ENCODE measurements at places on chromosomes 12 and 14.
A peak's percentile ranks its signal among the peaks of the same experiment; 100 is the strongest.

GRCh38 chr12:49331380-49332222 is 5.4 kb downstream of the C1QL4 start:
- peak; percentile 71 for DNase-seq

GRCh38 chr12:120692524-120693033 is 5.6 kb downstream of the MLEC start:
- peak; percentile 14 for DNase-seq

- DNase-seq, result peak; percentile 85
Observed at GRCh38 chr14:86915406-86915805, 1077.6 kb downstream of the GALC start.

- DNase-seq, result no peak
Observed at GRCh38 chr14:99760817-99761216, 32.4 kb upstream of the EML1 start.

DNA sequence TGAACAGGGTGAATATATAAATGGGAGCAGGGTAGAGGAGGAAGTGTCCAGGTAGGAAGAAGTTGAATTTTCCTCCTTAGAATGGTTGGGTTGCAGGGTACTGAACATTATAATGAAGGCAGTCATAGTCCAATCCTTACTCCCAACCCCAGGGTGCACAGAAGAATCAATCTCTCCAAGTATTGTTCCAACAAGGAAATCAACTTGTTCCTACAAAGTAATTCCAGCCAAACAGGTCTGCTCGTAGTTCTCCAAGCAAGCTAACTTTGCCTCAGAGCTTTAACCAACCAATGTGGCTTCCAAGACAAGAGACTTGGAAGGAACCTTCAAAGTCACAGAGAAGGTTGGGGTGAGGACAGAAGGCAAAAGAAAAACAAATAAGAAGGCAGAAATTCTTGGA is 527.2 kb downstream of the MED13L start:
- DNase-seq, result no peak

GRCh38 chr14:76314521-76315034 is 61.4 kb upstream of the ESRRB start:
- DNase-seq, result no peak

- DNase-seq, result no peak
Observed at GRCh38 chr14:75568140-75568539, 10.3 kb upstream of the FLVCR2 start.

- no peak for DNase-seq
Observed at GRCh38 chr12:109770104-109770860, 56.7 kb downstream of the FAM222A start.

- peak; percentile 66 for DNase-seq
Observed at GRCh38 chr12:96980991-96981414, 73.9 kb downstream of the NEDD1 start.

DNA sequence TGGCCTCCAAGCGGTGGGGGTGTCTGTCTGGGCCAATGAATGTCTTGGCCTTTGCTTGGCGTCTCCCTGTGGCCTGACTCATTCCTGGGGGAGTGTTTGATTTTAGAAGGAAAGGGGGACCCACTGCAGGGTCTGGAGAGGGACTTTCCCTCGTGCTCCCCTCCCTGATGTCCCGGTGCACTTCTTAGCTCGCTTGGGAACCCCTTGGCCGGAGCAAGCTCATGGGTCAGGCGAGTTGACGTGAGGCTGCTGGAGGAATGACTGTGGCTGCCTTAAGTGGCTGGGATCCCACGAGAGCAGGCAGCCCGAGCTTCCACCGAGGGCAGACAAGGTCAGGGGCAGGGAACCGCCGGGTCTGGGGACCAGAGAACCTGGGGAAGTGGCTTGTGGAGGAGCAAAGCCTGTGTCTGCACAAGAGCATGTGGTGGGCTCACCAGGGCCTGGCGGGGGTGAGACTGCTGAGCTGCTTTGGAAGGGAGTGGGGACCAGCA is 218.4 kb upstream of the C14orf180 start:
- DNase-seq, result no peak

DNA sequence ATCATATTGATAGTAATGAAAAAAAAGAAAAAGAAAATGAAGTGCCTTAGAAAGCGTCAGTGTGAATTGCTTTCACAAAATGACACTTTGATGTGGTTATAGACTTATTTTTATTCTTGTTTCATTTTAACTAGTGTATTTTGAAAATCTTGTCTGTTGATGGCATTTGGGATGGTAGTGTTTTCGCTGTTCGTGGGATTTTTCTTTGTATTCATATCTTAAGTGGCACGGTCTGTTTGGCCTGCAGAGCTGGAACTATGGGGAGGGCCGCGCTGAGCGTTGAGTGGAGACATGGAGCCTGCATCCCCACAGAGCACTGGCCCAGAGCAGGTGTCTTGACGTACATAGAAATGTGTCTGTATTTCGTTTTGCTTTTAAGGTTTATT is 61.6 kb downstream of the WDR20 start:
- DNase-seq, result no peak

DNA sequence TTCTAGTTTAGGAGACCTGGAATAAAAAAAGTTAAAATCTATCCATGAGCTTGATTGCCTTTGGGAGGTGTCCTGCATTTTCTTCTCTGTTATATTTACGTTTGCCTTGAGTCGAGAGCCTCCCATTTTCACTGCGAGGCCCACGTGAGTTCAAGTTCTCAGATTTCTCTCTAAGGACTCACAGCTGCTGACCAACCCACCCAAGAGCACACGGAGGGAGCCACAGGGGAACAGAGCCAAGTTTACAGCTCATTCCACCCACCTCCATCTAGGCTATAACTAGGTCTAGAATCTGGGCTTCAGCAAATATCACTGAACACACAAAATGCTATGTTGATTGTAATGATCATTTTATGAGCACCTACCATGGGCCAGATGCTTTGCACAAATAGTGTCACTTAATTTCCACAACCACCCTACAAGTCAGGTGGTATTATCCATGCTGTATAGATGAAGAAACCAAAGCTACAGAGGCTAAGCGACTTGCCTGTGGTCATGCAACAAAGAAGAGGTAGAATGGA is 16.7 kb downstream of the ALDH1L2 start:
- no peak for DNase-seq

- DNase-seq, result no peak
Observed at GRCh38 chr14:85344171-85344570, 185.8 kb upstream of the FLRT2 start.

DNA sequence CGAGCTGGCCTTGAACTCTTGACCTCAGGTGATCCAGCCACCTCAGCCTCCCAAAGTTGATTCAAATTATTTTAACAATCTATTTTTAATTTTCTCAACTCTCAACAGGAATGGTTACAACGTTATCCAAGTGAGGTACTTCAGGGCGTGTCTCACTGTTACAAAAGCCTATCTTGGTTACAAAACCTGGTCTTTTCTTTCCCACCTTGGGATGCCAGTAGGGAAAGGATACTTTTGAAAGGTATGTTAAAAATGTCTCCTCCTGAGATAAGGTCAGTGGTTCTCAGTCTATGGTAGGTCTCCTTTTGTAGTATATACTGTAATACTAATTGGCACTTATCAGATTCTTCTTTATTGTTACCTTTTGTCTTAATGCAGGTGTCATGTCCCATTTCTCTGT is 4.9 kb downstream of the SPTSSA start:
- DNase-seq, result no peak

- DNase-seq, result no peak
Observed at GRCh38 chr14:77181603-77182437, at the start of gene TMEM63C. Gene TMEM63C (plus strand): TSS chr14:77181798. CDS start chr14:77218814, 37,016 bp downstream.

- peak; percentile 90 for DNase-seq
Observed at GRCh38 chr12:65640489-65640901, 183.8 kb upstream of the HMGA2 start.

- DNase-seq, result no peak
Observed at GRCh38 chr12:119447618-119448017, 113.1 kb downstream of the CCDC60 start.

GRCh38 chr12:115542656-115543055 is 734.8 kb downstream of the MED13L start:
- DNase-seq, result no peak

- DNase-seq, result no peak
Observed at GRCh38 chr12:72074065-72074464, 135.4 kb downstream of the TPH2 start.

DNA sequence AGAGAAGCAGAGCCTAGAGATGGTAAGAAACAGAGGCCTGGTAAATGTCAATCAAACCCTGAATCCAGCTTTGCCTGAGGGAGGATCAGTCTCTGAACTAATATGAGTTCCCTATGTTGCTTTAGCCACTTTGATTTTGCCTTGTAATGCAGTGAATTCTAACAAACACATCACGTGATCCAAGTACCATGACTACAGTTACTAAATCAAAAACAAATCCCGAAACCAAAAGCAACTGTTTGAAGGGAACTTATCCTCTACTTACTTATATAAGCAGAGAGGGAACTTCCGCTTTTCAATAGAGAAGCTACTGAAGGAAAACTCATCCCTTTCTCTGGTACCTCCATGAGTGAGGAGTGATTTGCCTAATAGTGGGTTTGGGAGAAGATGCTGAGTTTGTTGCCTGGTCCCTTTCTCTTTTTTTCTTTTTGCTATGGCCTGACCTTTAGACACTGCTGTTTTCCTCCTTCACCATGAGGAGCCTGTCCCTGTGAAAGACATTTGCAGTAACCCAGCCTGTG is 7.7 kb upstream of the PPTC7 start:
- DNase-seq, result peak; percentile 59

DNA sequence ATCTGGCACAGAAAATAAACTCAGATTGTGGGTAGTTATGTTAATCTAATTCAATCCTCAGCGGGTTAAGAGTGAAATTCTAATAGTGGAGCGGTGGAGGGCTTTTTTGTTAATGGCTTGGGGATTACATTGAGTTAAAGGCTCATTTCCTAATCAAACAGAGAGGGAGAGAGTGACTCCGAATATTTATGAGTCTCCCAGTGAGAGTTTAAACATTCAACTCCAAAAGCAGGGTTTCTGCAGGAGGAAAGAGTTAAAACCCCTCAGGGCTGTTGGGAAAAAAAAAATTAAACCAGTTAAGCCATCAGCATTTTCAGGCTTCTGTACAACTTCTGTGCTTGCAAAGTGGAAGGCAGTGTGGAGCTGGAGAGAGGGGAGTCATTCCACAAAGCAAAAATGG is 62.1 kb upstream of the ESRRB start:
- DNase-seq, result no peak

GRCh38 chr12:53974084-53975063 is at the start of gene HOTAIR:
Gene HOTAIR (minus strand): TSS chr12:53974954.
- no peak for DNase-seq

DNA sequence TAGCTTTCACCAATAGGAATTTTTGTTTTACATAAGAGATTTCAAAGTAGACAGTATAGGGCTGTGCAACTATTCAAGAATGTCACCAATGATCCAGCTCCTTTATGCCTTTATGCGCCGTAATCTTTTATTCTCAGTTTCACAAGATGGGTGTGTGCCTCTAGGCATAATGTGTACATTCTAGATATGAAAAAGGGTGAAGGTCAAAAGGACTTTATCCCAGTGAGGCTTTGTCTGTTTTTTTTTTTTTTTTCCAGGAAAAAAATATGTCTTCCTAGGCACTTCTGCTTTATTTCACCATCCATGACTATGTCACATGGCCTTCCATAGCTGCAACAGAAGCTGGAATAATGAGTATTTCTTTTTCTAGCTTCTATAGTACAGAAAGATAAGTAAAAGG is 142.3 kb upstream of the IGF1 start:
- no peak for DNase-seq

GRCh38 chr14:22088614-22089342 is 415.2 kb upstream of the OR4E1 start:
- peak; percentile 3 for DNase-seq

DNA sequence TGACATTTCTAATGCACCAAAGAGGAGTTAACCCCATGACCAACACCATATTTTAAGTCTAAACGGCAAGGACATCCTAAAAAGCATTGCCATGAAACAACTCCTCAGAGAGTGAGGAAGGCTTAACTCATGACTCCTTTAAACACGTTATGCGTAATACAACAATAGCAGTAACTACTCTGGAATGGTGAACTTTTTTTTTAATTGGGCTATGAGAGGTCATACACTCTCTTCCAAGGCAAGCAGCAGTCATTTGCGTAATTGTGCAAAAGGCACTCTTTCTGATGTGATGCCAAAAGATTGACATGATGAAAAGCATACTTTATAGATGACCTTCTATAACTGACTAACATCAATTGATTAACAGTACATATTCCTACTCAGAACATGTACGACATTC is 39.4 kb downstream of the RHOJ start:
- DNase-seq, result no peak

- no peak for DNase-seq
Observed at GRCh38 chr14:61756135-61756534, 6.1 kb upstream of the SNAPC1 start.

Data from fibroblast of skin of scalp (primary cell).